Right cardiac atrium (tissue), 5 donors: ENCODE measurements at places on chromosomes 5 and 9. TPM values are rescaled to one million over a fixed set of nuclear protein-coding genes. Genes with fewer than 3 reads are reported as not detected.

DNA sequence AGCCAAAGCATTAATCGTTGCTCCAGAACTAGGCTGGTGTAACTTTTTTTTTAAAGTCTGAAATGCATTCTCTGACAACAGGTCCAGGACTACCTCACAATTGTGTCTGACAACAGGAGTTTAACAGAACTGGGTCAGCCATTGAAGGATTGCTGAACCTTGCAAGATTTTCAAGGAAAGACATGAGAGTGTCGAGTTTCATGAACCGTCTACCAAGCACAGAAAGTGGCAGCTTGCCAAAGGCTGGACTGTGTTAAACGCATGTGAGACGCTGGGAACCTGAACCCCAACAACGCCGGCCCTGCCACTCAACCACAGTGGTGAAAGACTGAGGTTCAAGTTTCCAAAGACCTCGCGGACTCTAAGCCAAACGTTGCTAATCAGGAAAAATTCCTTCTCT is 79.1 kb downstream of the LHFPL2 start:
- peak; percentile 75 for DNase-seq

The AQP7 gene
- 124 TPM for total RNA-seq

DNA sequence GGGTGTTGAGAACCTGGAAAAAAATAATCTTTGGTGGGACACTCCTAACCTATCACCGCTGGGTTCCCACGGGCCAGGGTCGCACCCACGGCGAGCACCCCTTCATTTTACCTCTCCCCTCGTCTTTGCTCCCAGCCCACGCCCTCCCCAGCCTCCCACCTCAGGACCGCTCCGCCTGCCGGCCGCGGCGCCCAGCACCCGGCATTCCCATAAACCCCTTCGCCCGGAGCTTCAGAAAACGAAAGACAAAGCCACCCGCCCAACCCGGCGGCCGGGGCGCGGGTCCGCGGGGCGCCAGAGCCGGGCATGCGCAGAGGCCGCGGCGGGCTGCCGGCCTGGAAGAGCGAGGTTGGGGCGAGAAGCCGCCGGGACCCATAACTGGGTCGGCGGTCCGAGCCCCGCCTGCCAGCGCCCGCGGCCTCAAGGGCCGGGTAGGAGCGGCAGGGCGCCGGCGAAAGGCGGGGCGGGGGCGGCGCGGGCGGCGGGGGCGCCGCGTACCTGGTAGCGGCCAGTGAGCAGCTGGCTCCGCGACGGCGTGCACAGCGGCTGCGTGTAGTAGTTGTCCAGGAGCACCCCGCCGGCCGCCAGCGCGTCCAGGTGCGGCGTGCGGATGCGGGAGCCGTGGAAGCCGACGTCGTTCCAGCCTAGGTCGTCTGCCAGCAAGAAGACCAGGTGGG is 533 bp downstream of the ARSB start:
- peak; percentile 94 for DNase-seq

DNA sequence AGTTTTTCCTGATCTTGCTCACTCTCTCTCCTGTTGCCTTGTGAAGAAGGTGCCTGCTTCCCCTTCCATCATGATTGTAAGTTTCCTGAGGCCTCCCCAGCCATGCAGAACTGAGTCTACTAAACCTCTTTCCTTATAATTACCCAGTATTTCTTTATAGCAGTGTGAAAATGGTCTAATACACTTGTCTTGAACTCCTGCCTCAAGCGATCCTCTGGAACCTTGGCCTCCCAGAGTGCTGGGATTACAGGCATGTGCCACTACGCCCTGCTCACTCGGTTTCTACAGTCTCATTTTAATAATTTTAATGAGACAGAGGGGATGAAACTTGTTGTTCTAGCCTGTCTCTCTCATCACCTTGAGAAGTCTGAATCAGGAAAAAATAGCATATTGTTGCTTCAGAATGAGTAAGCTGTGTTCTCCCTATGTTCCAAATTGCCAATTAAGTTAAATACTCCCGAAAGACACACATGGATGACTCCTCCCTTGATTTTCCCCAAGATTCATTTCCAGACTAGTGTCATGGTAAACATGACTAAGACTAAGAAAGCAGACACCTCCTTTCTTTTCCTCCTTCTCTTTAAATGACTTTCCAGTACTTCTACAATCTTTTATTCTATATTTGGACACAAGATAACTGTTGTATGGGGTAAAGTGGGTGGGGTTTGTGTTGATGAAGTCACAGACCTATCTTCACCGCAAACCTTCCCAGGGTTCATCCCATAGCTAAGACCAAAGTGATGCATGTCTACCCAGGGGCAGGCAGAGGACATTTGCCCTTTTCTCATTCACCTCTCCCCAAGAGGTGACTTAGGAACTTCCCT is 7.8 kb upstream of the DNAJC18 start:
- no peak for DNase-seq

- DNase-seq, result no peak
Measured at GRCh38 chr5:178473854-178474253, 116.3 kb downstream of the COL23A1 start.

GRCh38 chr5:1498623-1499416 is 24.9 kb downstream of the LPCAT1 start:
- DNase-seq, result no peak

The WNT8A gene
- total RNA-seq, result not detected

DNA sequence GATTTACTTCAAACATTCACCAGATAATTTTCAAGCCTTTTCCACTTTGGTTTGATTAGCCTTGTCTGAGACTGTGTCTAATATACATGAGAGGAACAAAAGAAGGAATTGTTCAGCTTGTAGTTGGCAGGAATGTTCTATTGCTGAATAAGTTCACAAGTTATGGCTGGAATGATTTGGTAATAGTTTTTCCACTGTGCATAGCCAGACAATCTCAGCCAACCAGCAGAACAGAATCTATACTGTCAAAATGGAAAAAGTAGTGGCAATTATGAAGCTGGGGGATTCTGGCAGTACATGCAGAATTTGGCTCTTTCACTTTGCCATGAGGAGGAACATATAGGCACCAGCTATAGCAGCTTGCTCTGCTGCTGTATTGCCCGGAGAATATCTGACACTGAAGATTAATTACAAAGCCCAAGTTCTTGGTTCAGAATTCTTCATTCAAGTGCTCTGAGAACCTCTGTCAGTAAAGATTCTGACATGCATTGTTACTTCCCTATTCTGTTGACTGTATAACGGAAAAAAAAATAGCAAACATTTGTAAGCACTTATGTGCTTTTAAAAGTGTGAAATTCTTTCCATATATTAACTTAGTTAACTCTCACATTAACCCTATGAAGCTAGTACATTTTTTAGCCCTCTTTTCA is 150.6 kb downstream of the PRR16 start:
- DNase-seq, result no peak

The SPINK5 gene
- 3.0 TPM for total RNA-seq
